ENCODE measurements at places on chromosomes 7 and 10.

DNA sequence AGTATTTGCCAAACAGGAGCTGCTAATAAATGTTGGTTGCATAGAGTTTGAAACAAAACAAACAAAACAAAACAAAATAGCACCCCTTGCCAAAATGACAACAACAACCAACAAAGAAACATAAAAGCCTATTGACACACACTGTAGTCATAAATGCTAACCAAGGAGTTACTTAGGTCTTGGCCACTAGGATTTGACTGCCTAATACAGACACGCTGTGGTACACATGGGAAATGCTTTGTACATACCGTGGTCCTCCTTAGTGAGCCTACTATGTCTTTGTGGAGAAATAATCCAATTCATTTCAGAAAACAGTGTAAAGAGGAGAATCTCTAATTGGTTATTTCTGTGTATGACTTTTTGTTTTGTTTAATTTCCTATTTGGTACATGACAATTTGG is 53.2 kb upstream of the MTPN start:
- no peak for DNase-seq

GRCh38 chr10:128816726-128817125 is 650.3 kb upstream of the MGMT start:
- DNase-seq, result no peak

DNA sequence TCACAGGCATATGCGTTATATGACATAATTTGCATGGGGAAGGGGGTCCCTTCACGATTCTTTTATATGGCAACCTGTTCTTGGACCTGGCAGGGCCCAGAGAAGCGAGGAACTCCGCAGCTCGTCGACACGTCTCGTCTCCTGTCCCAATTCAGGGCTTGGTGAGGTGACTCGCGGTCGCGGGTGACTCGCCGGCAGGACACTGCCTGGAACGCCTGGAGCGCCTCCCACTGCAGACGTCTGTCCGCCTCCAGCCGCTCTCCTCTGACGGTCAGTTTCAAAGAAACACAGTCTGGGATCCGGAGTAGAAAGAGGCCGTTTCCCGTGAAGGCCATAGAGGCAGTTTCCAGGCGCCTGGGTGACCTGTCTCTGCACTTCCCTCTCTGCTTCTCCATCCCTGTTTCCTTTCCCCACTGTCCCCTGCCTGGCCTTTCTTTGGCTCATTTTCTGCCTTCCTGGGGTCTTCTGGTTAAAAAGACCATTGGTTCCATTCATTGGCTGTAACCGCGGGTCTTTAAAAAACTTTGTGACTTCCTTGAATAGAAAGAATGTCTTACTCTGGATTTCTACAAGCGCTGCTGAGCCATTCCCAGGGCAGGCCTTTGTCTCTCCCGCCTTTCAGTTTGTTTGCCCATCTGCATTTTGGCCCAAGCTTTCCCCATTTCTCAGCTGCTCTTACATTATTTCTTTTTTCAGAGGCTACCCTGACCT is 1.2 kb downstream of the UPP1 start:
- no peak for DNase-seq

- no peak for DNase-seq
These were observed 93.1 kb upstream of the NAMPT start for GRCh38 chr7:106377847-106378361.

GRCh38 chr7:141649865-141650634 is 51.9 kb downstream of the DENND11 start:
- no peak for DNase-seq

- no peak for DNase-seq
These were observed 26.3 kb downstream of the GPR141 start for GRCh38 chr7:37709631-37710509.

All from CD4-positive, alpha-beta T cell treated with Interleukin-4 for 4 hours (primary cell).